ENCODE measurements at places on chromosomes 16 and 17.
A peak's percentile ranks its signal among the peaks of the same experiment; 100 is the strongest.

DNA sequence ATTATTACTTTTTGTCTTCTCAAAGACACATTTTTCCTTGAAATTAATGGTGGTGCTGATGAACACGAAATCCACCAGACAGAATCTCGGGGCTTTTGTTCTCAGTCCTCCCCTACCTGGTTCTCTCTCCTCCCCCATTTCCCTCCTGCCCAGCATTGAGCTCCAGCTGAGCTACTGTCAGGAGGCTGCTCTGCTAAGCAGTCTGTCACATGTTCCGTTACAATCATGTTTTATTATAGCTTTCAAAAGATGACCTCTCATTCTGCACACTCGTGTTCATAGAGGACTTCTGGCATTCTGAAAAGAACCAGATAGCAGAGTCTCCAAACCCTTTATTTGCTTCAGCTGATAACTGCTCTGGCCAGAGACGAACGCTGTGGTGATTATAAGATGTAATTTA lies 732.5 kb upstream of the RBFOX1 start:
- DNase-seq: no peak

- no peak for DNase-seq
These were observed 605.5 kb downstream of the RBFOX1 start for GRCh38 chr16:7938175-7938574.

DNA sequence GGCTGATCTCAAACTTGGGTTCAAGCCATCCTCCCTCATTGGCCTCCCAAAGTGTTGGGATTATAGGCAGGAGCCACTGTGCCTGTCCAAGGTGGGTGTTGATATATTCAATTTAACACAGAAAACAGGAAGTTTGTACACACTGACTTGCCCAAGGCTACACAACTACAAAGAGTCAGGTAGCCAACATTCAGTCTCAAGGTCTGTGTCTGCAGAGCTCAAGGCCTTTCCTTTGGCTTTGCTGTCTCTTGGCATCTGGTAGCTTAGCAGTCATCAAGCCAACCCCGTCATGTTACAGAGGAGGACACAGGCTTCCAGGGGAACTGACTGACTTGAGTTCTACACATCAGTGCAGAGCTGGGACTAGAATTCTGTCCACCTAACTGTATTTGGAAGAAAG lies 11.9 kb upstream of the MEFV start:
- DNase-seq: no peak

GRCh38 chr17:38325221-38325851 lies 18.4 kb downstream of the GPR179 start:
- DNase-seq: no peak

GRCh38 chr17:78041386-78042179 lies 83.1 kb downstream of the TNRC6C start:
- no peak for DNase-seq

DNA sequence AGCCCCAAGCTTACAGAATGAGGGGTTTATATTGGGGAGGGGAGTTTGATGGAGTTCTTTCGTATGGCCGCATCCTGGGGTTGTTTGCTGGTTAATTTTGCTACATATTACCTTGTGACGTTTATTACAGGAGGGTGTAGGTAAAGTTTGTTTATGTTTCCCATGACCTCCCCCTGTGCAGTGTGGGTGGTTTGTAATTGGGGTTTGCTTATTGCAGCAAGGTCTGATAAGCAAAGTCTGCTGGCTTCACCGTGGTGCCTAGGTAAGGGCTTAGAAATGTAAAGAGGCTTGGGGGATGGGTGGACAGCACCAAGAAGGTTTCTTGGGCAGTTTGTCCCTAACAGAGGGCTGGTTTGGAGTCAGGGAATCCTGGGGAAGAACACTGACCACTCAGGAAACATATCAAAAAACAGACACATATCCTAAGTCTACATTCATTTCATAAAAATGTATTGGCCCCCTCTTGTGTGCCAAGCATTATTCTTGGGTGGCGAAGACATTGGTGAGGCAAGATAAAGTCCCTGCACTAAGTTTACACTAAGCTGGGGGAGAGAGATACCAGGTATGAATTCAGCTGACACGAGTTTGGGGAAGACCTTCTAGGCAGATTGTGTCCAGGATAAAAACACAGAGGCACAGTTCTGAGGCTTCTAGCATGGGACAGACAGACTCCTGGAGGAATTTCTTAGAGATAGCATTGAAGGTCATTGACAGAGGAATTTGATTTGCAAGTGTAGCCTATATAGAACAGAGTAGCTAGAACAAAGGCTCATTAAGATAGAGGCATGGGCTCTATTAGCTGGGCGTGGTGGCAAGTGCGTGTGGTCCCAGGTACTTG lies 9.5 kb downstream of the ZNF764 start:
- no peak for DNase-seq

DNA sequence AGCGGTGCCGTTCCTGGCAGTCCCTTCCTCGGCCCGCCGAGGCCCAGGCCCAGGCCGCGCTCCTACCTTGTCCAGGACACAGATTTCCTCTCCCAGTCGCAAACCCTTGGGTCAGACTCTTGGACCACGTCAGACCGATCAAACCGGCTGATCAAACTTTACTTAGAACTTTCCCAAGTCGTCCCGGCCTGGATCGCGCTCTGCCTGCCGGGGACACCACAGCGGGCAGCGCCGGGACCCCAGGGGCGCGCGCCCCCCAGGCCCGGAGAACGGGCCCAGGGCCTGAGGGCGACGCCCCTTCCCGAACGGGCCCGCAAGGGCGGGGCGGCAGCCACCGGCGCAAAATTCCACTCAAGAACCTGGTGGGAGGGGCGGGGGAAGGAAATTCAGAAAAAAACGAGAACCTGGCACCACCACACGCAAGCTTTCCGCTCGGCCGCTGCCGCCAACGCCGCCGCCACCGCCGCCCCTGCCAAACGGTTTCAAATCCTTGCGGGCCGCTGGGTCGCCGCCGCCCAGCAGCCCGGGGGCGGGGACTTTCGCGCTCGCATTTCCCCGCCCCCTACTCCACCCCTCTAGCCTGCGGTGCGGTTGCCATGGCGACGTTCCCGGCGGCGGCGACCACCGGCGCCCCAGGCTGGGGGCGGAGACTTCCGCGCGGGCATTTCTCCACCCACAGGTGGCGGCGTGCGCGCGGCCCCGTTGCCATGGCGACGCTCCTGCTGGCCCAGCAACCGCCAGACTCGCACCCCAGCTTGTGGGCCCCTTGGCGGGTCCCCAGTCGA lies at the start of gene CEP112:
Gene CEP112, minus strand, starts transcription at position 541 of the 785 bp plus-strand sequence.
- peak; percentile 93 for DNase-seq

GRCh38 chr16:52092126-52092525 lies 454.8 kb downstream of the TOX3 start:
- DNase-seq: no peak

GRCh38 chr17:51647826-51648225 lies 387.5 kb downstream of the UTP18 start:
- no peak for DNase-seq

DNA sequence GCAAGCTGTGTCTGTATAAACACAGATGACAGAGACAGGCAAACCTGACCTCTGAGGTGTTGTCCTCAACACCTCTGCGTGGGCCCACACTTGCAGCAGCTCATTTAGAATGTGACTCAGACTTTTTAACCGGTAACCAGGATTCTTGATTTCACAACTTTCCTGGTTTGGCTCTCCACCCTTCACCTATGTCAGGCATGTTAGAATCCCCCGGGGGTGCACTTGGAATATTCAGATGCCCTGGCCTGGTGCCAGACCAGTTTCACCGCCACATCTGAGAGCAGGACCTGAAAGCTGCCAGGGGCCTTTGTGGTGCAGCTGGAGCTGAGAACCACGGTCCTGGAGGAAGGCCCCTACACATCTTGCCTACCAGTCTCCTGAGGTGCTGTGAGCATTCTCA lies 4.8 kb downstream of the DHODH start:
- peak; percentile 45 for DNase-seq

- no peak for DNase-seq
These were observed 150.3 kb downstream of the BCAS3 start for GRCh38 chr17:60827943-60828342.

- no peak for DNase-seq
These were observed 204.5 kb downstream of the SALL1 start for GRCh38 chr16:50946606-50947005.

- DNase-seq: no peak
These were observed 10.2 kb downstream of the SOX8 start for GRCh38 chr16:991773-992172.

DNA sequence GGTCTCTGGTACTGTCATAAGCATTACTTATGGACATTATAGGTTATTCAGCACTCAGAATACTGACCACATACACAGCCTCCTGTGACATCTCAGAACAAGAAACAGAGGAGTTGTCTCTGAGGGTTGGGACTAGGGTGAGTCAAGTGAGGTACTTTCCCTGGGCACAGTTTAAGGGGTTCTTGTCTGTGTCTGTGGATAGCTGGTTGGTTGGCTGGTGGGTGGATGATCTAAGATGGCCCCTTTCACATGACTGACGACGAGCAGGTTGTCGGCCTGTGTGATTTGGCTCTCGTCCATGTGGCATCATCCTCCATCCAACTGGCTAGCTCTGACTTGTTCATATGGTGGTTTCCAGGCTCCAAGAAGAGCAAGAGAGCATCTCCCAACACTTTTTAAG lies 163.9 kb downstream of the PRKCB start:
- DNase-seq: peak; percentile 82
